ENCODE measurements at places on chromosomes 11 and 22.

GRCh38 chr22:30249049-30250038, 2.8 kb upstream of the LIF start:
- DNase-seq: no peak

DNA sequence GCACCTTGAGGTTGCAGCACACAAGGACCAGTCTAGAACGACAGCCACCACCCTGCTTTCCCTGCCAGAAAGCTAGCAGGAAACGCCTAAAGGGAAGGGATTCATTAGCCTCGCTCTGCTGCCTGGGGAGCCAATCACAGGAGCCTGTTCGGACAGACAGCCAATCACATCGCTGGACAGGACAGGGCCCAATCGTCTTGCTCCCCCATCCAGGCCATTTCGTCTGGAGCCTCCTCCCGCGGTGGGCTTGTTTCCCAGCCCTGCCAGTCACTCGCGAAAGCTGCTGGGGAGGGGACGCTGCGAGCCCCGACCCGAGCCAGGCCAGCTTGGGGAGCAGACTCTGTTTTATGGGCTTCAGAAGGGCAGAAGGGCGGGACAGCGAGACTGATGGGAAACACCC, 79.8 kb upstream of the NCAM1 start:
- DNase-seq: no peak

DNA sequence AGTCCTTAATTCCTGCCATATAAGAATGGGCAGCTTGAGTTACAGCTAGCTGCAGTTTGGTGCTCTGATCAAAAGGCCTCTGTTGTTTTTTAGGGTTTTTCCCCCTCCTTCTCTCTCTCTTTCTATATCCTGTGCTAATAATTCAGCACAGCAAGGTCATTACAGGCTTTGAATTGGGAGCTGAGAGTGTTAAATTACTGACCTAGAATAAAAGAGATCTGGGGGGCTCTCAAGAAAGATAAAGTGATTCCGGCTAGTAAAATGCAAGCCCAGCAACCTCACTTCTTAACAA, 84.9 kb downstream of the CSTPP1 start:
- no peak for DNase-seq

- no peak for DNase-seq
These were observed 186.2 kb downstream of the OPCML start for GRCh38 chr11:133346137-133346536.

DNA sequence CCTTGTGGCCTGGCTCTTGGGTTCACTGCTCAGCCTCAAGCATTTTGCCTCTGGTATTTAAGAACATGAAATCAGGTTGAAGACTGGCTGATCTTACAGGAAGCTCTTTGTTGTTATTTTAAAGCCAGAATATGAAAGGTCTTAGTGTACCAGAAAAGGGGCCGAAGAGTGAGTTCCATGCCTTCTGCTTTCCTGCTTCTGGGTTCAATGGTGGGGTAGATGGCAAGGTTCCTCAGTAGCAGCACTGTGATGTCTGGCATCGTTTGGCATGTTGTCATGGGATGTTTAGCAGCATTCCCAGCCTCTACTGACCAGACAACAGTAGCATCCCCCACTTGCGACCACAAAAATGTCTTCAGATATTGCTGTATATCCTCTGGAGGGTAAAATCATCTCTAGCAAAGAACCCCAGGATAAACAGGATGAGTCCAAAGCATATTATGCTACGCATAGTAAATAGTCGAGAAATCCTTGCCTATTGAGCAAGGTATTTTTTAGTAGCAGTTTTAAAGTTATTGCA, 2.4 kb downstream of the VPS26B start:
- no peak for DNase-seq

DNA sequence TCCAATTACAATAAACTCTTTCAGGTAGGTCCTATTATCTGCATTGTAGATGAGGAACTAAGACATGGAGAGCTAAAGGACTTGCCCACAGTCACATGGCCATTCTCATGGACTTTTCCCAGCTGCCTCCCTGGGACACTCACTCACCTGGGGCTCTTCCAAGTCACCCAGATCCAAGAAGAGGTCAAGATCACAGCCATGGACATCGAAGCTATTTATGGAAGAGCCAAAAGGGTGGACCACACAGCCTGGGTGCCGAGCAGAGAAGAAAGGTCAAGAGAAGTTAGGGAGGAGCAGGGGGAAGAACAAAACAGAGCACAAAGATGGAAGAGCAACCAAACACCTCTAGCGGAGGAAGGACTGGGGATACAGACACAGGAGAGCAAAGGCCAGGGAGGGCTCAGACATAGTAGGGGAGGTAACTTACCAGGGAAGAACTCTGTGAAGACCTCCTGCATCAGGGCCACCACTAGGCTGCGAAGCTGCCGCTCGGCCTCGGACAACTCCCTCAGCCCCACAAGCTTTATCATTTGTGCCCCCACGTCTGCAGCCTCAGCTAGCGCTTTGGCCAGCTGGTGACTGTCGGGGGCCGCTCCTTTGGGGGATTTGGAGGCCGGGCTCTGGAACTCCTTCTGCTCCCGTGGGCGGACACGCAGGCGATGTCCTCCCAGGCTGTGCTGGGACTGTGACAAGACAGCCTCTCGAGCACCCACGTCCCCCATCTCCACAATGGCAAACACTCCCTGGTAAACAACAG, 7.4 kb upstream of the EEF1G start:
- no peak for DNase-seq

GRCh38 chr22:30865656-30866055, 102.9 kb downstream of the MORC2 start:
- no peak for DNase-seq

- no peak for DNase-seq
These were observed 12.6 kb upstream of the SERPINH1 start for GRCh38 chr11:75549370-75549958.

DNA sequence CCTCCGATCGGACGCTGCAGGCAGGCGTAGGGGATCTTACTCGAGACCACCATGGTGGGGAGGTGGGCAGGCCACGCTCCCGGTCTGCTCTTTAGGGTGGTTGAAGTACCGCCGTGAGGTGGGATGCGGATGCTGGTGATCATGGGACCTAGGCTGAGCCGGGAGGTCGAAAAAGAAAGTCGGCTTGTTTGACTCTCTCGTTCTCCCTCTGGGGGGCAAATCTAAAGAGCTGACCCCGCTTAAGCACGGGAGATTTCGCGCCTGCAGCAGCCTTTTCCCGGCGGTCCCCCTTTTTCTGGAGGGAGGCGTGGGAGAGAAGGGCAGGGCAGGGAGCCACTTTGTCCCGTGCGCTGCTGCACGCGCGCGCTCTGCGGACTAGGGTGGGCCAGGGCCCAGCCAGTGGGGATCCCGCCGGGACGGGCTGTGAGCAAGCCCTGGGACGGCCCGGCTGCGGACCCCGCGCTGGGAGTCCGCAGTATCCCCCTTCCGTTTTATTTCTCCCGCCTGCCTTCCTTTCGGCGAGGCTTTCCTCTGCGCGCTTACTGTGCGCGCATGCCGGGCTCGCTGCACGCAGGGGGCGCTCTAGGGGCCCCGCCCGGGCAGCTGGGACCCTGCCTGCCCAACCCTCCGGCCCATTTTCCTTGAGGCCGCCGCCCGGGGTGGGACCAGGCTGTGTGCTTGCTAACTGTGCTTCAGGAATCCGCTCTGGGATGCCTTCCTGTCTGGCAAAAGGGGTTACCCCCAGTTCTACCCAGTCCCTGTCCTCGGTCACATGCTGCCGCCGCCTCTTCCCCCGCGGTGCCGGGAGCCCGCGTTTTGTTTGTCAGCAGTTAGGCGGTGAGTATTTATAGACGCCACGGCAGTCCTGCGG, 81.0 kb downstream of the PRR5L start:
- no peak for DNase-seq

DNA sequence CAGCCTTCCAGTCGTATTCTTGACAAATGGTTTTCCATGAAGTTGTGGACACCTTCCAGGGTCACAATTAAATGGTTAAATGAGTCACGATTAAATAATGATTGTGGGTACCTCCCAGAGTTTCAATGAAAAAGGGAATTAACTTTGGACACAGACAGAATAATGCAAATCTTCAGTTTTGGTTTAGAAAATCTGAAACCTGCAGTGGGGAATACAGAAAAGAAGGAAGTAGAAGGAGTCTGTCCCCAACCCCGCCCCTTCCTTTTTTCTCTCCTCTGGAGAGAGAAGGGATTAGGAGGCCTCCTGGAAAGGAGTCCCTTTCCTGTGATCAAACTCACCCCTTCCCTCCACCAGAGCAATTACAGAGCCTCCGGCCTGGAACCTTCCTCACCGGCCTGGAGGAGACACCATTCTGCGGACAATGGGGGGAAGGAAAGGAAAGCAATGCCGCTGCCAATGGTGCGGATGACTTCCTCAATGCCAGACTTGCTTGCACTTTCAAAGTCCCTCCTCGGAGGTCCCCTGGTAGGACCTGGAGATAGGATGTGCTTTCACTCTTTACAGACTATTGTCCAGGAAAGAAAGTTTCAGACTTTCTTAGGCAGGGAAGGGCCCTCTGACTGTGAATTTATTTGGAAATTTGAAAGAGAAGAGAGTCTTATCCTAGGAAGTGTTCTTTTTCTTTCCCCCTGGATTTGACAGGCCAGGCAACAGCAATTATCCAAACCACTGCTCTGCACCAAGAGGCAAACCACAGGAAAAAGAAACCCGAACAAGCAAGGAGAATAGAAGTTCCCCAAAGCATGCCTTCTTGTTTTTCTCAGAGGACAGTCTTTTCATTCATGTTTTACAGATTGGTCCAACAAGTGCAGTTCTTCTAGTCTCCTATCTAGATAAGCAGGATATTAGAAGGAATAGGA, 86.8 kb downstream of the PTPRJ start:
- no peak for DNase-seq

GRCh38 chr11:68976563-68976962, 4.2 kb downstream of the MRGPRD start:
- no peak for DNase-seq

DNA sequence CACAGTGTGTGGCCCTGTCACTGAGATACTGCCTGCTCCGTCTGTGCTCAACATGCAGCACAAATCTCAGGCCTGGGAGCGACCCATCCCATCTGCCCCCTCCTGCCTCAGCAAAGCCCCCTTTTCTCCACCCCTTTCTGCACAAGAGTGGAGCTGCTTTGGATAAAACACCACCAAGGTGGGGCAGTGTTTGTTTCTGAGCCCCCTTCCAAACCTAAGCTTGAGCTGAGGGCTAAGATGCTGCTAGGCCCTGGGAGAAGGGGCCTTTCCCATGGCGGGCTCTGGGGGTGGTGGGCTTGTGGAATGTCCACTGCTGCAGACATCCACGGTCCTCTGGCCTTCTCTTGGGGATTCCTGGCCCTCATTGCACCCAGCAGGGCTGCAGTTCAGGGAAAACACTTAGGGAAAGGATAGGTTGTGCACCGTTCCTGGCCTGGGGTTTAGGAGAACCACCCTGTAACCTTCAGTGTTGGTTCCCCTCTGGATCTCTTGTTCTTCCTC, 594.1 kb downstream of the TBC1D22A start:
- no peak for DNase-seq

DNA sequence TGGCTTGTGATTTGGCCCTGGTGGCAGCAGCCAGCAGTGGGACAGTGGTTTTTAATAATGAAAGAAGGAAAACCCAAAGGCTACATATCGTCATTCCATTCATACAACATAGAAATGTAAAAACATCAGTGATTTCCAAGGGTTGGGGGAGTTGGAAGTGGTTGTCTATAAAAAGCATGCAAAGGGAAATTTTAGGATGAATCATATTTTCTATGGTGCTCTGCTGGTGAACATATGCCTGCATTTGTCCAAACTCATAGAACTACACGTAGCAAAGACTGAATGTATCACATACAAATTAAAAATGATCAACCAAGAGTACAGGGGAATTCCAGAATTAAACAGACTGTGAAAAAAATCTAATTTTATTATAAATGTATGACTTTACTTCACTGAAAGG, 11.1 kb downstream of the OR5B3 start:
- no peak for DNase-seq

DNA sequence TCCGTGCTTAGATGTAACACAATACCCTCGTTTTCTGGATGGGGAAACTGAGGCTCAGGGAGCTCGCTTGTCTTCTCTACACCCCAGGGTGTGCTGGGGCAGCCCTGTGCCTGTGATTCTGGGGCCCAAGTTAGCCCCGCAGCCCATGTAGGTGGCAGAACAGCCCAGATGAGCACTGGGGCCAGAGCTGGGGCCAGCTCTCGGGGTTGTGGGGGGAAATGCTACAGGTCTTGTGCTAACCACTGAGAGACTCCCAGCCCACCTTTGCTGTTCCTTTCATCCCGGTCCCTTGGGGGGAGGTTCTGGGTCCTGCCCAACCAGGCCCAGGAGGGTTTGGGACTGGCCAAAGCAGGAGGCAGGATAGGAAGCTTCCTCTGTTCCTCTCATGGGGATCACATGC, 13.5 kb downstream of the MYEOV start:
- DNase-seq: no peak

GRCh38 chr11:19656140-19656541, 56.5 kb upstream of the NAV2 start:
- DNase-seq: no peak

- no peak for DNase-seq
These were observed 852.6 kb downstream of the TBC1D22A start for GRCh38 chr22:47615051-47615450.

GRCh38 chr11:35907648-35908431, 36.0 kb upstream of the LDLRAD3 start:
- no peak for DNase-seq

- DNase-seq: no peak
These were observed 138.1 kb downstream of the MAML2 start for GRCh38 chr11:96204721-96205459.

GRCh38 chr11:47271328-47271727, 1.4 kb downstream of the MADD start:
- no peak for DNase-seq

DNA sequence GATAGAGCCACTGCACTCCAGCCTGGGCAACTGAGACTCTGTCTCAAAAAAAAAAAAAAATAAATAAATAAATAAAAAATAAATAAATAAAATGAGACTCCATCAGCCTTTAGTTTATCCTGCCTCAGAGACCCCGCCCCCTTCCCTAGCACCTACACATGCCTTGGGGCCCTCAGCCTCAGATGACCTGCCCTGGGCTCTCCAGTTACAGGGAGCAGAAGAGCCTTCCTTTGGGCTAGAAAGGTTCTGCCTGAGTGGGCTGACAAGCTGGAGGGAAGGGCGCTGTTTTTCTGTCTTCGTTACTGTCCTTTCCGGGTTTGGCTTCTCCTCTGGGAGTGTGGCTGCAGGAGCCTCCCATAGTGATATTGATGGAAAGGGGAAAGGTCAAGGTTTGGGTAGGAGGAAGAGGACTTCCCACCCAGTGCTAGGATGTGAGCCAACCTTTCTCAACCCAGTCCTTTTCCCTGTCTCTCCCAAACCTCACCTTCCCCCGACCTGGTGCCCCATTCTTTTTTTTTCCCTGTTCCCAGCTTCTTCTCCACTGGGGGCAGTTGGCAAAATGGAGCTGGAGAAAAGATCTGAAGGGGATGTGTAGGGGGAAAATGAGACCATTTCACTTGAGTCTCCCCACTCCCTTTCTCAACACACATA, 1.5 kb upstream of the SF3B2 start:
- DNase-seq: no peak

Measured in epithelial cell of prostate (primary cell).